ENCODE measurements at places on chromosomes 2 and 18.

GRCh38 chr2:128451084-128452023, 132.7 kb upstream of the HS6ST1 start:
- DNase-seq: no peak

GRCh38 chr2:97669448-97669847, at the start of gene C2orf92:
TSS of gene C2orf92 (plus strand) at chr2:97669713. CDS start at chr2:97669789, 76 bp downstream.
- DNase-seq: no peak

GRCh38 chr2:190599546-190600220, 49.2 kb upstream of the NAB1 start:
- DNase-seq: no peak

DNA sequence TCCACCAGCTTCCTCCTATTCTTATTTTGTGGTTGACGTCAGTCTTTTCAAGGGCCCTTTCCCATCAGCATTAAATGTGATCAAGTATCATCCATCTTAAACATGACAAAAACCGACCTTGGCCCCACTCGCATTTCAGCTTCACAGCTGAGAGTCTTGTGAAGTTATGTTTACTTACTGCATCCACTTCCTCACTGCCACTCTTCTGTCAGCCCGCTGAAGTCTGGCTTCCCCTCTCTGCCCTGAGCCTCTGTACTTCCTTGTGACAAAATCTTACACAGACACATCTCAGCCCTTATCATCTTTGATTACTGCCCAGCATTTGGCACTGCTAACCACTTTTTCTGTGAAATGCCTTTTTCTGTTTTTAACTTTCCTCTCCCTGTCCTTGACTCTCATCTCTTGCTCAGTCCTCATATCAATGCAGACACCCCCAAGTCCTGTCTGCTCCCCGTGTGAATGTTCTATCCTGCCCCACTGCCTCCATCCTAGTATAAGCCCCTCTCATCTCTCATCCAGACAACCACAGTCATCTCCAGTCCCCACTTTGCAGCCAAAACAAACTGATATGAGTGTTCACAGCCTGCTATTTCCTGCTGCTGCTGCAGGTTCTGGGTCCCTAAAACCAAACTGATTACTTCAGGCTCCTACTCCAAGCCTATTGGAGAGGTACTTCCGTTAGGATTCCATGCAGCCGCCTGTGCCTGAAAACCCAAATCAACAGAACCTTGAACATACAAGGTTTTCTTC, 31.4 kb downstream of the FOSL2 start:
- no peak for DNase-seq

DNA sequence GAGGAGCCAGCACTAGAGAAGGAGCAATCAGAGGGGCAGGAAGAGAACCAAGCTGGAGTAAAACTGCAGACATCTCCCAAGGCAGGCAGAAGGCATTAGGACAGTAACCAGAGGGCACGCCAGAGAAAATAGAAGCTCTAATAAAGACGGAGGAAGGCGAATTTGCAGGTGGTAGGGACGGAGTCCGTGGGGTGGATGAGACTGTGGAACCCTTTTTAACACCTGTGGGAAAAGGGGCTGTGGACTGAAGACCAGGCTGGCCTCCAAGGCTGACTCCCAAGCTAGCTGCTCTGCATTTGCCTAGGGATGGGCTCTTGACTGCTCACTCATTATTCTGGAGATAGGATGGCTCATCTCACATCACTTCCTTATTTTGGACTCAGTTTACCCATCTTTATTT, 49.5 kb downstream of the SLC4A1AP start:
- DNase-seq: no peak

- DNase-seq: no peak
Observed at GRCh38 chr2:30038419-30038818, 108.4 kb upstream of the YPEL5 start.

DNA sequence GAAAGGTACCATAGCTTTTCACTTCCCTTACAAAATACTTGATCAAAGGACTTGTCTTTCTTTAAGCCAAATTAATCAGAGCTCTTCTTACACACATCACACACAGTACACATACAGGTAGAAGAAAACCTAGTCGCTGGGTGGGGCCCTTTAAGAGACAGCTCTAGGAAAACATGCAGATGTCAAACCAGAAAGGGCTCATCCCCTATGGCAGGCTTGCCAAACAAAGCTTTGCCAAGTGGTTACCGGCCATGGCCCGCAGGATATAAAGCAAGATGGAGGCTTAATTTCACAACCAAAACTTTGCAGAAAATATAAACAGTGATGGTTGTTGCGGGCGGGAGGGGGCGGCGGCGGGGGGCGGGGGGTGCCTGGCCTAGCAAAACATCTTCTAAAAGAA, 2156.0 kb upstream of the PIK3C3 start:
- no peak for DNase-seq

- no peak for DNase-seq
Observed at GRCh38 chr2:236545248-236545658, 24.4 kb upstream of the ACKR3 start.

- DNase-seq: no peak
Observed at GRCh38 chr2:1714291-1715064, 29.8 kb downstream of the PXDN start.

DNA sequence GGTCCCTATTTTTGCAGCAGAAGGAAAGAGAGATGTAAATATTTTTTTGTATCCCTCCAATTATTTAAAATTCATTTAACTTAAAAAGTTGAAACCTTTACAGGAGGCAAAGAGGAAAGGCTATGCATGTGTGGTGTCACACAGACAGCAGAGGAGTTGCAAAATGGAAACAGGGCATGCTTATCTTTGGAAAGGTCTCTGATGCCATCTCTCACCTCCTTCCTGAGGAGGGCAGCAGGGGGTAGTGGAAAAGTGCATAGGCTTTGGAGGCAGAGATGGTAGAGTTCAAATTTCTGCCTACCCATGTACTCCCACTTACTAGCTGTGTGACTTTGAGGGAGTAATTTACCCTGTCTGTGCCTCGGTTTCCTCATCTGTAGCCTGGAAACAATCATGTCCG, 99.6 kb upstream of the MCFD2 start:
- DNase-seq: no peak

DNA sequence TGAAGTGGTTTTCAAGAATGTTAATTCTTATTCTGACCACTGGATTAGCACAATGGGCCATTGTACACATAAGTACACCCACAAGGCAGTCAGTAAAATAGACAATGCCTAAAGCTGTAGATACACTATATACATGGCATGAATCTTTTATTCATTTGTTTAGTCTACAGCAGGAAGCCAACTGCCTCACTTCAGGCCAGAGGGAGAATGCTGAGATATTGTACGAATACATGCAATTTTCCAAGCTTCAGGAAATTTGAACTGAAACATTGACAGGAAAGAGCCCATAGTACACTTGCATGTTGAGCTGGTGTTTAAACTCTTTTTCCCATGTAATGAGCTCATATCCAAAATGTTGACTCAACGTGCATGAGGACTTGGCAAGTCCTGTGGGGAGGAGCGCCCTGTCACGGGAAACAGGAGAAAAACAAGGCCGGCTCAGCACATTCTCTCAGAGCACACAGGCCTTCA, 111.6 kb upstream of the CYP1B1 start:
- no peak for DNase-seq

- no peak for DNase-seq
Observed at GRCh38 chr2:109247340-109247739, 118.3 kb downstream of the SH3RF3 start.

GRCh38 chr2:219451661-219452360, 17.2 kb downstream of the SPEG start:
- no peak for DNase-seq

DNA sequence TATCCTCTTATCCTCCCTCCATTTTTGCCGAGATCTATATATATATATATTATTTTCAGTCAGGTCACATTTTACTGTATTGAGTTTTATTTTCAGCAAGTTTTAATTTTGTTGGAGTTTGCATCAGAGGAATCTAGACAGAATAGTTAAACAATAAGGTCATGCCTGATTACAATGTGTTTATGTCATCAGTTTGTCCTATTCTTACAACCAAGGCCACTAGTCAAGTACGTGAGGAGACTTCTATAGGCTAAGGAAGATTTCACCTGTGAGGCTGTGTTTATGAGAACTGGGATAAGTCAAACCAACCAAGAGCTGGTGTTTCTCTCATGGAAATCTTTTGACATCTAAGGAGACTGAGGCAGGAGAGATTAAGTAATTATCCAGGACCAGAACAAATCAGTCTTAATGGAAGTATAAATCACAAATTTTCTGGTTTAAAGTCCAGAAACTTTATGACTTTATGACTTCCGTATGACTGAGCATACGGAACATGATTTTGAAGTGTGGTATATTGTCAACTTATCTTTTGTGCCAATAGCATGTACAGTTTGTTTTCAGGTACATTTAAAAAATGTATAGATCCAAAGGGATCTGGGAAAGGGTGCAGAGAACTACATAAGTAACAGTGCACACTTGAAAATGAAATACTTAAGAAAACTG, 100.0 kb upstream of the DTNA start:
- DNase-seq: no peak

- no peak for DNase-seq
Observed at GRCh38 chr2:194343167-194343566, 1313.9 kb upstream of the SLC39A10 start.

DNA sequence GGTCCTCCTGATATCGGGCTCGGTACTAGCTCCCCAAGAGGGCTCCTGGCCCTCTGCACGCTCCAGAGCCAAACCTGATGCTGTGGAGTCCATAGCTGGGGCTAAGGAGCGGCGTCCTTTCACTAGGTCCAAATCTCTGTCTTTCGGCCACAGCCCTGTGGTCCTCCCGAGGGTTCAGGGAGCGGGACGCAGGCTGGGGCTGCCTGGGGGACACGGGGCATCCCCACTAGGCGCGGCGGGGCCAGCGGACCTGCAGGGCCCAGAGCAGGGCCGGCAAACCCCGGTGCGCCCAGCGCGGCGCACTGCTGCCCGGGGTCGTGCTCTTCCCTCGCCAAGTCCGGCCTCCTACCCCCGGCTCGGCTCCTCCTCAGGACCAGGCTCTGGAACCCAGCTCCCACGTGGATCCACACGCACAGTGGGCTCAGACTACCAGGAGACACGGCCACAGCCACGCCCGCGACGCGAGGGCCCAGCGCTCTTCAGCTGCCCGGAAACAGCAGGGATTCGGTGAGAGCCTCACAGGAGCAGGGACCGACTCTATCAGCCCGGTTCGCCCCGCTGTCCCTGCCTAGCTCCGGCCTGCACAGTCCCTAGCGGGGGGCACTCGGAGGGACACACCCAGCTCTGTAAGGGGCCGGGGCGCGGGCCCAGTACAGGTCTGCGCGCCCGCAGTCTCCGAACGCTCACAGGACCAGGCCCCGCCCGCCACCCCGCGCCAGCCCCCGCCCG, 593 bp downstream of the ZNF514 start:
- no peak for DNase-seq

- DNase-seq: no peak
Observed at GRCh38 chr18:48887905-48888772, 62.6 kb downstream of the SMAD7 start.

DNA sequence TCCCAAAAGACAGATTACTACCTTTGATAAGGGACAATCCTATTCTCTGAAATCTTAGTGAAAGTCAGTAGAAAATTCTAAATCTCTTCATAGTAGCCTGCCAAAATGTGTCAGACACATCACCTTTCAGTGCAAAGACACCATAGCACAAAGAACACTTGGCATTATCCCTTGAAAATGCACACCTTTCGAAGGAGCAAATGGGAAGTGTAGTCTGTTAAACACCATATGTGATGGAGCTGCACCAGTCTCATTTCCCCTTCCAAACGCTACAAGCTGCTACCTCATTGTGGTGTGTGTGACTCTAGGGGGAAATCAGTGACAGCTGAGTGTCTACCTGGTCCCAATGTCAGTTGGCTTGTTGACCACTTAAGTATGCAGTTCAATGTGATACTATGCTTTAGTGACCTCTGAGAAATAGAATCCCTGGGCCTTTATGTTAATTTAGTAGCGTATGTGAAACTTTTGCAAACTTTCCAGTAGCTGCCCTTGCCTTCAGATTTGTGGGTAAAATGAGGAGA, 551.7 kb downstream of the ARHGAP15 start:
- no peak for DNase-seq

GRCh38 chr2:148173168-148173567, 152.3 kb downstream of the MBD5 start:
- no peak for DNase-seq

GRCh38 chr2:85875350-85876050, 13.3 kb downstream of the ST3GAL5 start:
- DNase-seq: no peak

DNA sequence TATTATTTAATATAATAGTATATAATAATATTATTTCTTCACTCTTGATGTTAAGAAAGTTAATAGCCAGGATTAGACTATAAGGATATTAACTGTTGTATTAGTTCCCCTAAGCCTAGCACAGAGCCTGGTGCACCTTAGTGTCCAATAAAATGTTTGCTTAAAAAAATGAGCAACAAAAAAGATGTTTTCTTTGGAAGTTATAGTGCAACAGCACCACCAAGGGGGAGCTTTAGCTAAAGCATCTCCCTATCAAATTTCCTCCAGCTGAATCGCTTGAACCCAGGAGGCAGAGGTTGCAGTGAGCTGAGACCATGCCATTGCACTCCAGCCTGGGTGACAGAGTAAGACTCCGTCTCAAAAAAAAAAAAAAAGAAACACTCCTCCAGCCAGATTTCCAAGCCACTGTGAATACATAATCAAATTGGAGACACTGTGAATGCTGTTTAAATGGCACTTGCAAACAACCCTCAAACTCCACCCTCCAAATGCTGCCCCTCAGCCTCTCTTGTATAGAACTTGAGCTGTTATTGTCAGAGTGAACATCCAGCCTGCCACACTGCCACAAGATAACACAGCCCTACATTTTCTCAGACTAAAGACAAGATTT, 221.9 kb downstream of the DYM start:
- DNase-seq: no peak

DNA sequence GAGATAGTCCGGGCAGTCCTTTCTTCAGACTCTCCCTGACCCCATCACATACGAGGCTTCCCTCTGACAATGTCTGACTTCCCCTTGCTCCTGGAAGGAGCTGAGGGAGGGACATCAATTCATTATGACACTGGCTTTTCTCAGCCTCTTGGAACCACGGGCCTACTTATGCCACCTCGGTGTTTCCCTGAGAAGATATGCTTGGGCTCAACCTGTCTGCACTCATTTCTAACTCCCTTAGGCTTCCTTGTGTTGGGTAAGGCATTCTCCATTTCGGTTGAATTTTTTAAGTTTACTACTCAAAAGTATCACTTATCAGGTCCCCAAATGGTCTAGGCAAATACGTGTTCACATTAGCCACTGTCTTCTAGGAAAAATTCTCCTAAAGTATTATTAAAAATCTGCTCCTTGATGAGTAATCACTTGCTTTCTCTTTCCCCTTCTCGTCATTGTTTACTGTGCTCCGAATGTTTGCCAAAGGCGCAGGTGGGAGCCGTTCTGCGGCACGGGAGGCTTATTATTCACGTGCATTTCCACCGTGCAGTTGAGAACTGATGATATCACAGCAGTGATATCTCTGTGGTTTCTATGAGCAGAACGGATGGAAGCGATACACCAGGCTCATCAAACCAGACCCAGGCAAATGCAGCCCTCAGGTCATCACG, 33.1 kb downstream of the ARL4C start:
- DNase-seq: peak; percentile 51
